NCI-H1092 (cell line): ENCODE measurements at places on chromosomes 13 and 19.

DNA sequence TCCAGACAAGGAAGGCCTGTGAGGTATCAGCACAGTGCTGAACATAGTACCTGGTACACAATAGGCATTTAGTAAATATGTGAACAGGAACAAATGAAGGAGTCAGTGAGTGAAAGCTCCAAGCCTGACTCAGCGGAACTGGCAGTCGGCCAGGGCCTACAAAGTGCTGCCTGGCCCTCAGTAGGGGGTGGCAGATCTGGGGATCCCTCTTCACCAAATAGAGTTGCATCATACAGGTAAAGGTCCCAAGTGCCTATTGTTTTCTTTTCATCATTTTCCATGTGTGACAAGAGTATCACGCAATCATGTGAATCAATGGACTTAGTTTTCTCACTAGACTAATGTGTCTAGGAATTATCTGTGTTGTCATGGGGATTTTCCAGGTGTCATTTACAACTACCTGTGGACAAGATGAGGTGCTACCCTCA lies 9.2 kb downstream of the CYP2B6 start:
- DNase-seq = no peak

DNA sequence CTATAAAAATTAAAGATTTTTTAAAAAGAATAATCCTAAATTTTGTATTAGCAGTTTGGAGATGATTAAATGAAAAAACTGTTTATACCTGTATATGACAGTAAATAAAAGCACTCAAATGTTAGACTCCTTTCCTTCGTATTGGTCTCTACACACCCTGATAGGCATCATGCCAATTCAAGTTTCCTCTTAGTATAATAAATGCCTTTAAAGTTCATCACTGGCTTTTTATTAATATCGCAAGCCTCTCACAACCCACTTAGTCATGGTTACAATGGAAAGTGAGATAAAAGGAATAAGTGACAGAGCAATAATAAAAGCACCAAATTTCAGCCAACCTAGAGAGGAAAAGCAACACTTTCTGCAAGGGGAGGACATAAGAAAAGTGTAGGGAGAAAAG lies 102.2 kb downstream of the PIBF1 start:
- no peak for DNase-seq

- no peak for DNase-seq
These were observed 10.2 kb downstream of the GAS6 start for GRCh38 chr13:113853518-113854237.

DNA sequence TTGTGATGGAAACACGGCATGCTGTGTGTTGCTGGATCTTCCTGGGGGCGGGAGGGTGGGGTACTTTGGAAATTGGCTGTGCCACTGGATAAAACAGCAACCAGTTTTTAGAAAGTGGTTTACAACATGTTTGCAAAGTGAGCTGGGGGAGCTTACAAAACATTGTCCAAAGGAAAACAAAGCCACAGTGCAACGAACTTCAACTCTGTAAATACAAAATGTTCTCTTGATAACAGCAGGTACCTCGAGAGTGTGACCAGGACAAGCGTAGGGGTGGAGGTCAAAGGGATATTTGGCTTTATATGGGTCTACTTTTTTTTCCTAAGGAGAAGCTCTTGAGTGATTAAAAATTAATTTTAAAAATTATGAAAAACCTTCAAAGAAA lies 2.5 kb downstream of the IGSF23 start:
- DNase-seq = no peak

- peak; percentile 10 for DNase-seq
These were observed 5.0 kb upstream of the MTMR6 start for GRCh38 chr13:25292301-25292700.

DNA sequence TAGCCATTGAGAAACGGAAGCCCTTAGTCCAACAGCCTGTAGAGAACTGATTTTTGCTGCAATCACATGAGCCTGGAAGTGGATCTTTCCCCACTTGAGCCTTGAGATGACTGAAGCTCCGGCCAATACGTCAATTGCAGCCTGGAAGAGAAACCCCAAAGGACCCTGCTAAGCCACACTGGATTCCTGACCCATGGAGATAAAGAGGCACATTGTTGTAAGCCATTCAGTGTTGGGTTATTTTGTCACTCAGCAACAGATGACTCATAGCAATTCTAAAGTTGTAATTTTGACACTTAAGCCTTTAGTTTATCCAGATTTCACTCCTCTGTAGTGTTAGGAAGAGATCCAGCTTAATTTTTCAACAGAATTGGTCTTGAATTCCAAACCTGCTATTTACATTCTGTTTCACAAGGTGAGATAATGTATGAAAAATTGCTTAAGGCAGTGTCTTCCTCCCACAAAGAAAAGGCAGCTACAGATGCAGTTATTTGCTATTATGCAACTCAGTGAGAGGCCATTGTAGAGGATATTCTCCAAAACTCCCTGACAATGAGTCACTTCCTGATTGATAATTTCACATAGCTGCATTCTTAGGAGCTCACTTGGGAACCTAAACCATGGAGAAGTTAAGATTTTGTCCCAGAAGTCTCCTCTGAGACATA lies 59.4 kb upstream of the TSHZ3 start:
- no peak for DNase-seq

- no peak for DNase-seq
These were observed 58.5 kb upstream of the GPR12 start for GRCh38 chr13:26819046-26819445.

DNA sequence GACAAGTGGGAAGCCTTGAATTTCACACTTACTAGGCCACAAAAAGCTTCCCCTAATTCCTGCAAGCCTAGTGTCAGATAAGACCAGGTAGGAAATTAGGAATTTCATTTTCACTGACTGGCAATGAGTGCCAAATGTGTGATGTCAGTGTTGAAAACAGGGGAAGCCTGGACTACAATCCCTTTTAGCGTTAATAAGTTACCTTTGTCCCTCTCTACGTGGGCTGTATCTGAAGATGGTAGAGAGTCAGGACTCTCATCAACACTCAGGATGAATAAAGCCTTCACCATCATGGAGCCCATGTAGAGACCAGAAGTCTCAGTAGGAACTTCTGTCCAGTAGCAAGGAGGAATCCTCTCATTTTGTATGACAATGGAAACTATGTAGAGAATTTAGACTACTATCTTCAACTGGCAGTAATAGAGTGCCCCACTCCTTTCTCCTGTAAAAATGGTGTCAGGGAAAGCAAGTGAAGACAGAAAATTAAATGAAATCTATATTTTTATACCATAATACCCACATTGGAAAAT lies 324.1 kb upstream of the KLHL1 start:
- DNase-seq = no peak
